Activated T-helper 17 cell treated with anti-CD3 and anti-CD28 coated beads, Interleukin-2, amount 50 U/mL, for 72 hours (primary cell): ENCODE measurements at places on chromosomes 1 and 21. TPM values are rescaled to one million over a fixed set of nuclear protein-coding genes. Genes with fewer than 3 reads are reported as not detected.

AADACL4 gene
- total RNA-seq = not detected

FMO2 gene
- total RNA-seq = not detected

DNA sequence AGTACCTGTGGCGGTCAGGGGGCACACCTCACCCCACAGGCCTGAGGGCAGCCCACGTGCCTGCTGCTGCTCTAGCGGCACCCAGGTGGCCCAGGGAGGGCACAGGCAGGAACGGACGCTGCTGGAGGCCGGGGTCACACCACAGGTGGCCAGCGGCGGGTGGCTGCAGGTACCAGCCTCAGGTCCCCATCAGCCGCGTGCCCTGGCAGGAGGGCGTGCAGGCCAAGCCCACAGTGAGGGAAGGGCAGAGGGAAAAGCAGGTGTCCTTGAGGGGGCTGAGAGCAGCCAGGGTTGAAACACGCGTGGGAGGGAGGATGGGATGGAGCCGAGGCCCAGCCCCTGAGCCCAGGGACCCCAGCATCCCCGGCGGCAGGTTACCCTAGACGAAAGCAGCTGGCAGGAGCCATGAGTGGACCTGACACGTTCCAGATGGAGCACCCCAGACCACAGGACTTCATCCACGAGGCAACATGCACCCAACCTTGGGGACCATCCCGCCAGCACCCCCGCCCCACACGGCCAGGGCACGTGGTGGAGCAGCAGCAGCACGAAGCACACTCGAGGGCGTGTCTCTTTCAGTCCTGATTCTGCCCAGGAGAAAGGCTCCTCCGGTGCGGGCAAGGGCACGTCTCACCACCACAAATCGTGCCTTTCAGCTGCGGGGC, 3.7 kb downstream of the SLC19A1 start:
- no peak for ATAC-seq

GRCh38 chr21:25934771-25935224, 200.0 kb downstream of the GABPA start:
- peak; percentile 96 for ATAC-seq

DNA sequence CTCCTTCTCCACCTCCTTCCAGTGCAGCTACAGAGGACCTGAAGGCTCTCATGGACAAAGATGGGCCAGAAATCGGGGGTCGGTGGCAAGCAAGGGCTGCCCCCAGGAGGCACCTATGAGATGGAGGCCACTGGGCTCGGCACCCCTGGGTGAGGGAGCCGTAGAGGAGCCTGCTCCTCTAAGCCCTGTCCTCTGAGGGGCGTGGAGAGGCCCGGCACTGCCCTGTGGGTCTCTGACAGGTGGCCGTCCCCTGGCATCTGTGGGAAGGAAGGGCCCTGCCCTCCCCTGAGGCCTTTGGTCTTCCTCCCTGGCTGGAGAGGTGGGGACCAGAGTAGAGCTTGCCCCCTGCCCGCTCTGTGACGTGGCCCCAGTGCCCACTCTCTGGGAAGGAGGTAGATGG, 30.9 kb downstream of the PRDM16 start:
- ATAC-seq = no peak

DNA sequence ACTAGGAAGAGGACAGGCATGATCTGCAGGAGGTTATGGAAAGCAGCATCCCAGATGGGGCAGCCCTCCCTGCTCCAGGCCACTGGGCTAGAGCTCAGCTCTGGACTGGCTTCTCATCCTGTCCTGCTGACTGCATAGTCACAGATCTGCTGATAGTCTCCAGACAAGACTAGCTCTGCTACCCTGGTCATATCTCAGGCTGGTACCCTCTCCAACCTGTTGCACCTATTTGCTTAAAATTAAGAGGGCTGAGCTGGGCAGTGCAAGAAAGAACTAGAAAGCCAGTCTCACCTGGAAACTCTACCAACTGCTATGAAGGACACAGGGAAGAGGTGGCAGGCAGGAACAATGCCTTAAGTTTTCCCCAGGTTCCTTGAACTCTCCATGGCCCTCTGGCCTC, 40.4 kb downstream of the ITPKB start:
- ATAC-seq = no peak

GRCh38 chr1:225691377-225691776, 38.5 kb upstream of the ENAH start:
- ATAC-seq = no peak

DNA sequence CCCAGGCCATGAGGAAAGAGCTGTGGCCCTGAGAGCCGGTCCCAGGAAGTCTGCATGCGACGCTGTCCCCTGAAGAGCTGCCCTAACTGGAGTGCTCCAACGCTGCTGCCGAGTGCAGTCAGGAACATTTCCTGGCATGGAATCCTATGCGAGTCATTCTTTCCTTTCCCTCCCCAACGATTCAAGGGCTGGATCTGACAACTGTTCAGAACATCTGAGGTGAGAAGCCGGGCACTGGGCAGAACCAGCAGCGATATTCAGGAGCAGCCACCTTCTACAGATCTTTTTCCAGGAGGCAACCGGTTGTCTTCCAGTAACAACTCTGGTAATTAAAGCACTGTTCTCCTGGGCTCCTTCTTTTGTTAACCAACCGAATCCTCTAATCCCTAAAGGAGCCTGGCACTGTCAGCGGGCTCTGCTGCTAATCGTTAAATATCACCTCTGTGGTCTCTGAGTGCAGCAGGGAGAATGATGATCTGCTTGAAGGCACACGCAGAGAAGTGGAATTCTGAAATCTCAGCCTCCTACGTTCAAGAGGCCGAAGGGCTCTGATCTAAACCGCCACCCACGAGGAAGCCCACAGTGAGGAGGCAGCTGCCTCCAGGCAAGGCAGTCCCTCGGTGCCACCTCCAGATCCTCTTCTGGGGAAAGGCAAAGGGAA, 55.8 kb downstream of the SLC45A1 start:
- ATAC-seq = no peak
